ENCODE measurements at places on chromosomes 7 and 10. TPM values are rescaled to one million over a fixed set of nuclear protein-coding genes. Genes with fewer than 3 reads are reported as not detected.
A peak's percentile ranks its signal among the peaks of the same experiment; 100 is the strongest.

GPR37 gene
- polyA plus RNA-seq = not detected

DNA sequence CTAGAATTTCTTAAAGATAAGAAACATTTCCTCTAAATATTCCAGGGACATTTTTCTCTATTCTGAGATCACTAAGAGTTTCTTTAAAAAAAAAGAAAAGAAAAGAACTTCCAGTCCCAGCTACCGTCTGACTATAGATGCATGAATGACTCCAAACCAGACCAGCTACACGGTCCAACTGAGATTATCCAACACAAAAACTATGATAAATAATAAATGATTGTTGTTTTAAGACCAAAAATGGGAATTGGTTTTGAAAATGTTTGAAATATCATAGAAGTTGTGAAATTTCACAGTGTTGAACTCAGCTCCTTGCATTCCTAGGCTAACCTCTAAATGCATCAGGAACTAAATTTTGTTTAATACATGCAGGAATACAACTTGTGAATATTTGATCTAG is 1619.6 kb upstream of the LRRTM3 start:
- no peaks in the 10 kb centered on the region for H3K4me1 ChIP-seq
- no peak overlapping the region for H3K27ac ChIP-seq
- H3K27me3 ChIP-seq = no peaks in the 10 kb centered on the region
- peaks cover 4% of the 10 kb centered on the region for H3K36me3 ChIP-seq
- DNase-seq = no peak

NRG3 gene
- polyA plus RNA-seq = not detected

DNA sequence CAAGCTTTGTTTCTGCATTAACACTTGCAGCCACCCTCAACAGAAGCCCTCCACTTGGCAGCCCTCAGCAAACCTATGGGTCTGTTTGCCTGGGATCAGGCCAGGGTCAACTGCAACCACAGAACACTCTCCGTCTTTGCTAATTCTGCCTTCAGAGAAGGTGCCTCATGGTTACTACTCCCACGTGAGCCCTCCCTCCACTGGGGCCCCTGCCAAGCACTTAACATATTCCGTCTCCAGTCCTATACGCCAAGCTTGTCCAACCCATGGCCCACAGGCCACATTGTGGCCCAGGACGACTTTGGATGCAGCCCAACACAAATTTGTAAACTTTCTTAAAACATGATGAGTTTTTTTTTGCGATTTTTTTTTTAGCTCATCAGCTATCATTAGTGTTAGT is 54.7 kb downstream of the HSPA12A start:
- H3K4me1 ChIP-seq = peaks cover 6% of the 10 kb centered on the region
- no peak for DNase-seq
- no peak overlapping the region for H3K27ac ChIP-seq
- H3K36me3 ChIP-seq = no peaks in the 10 kb centered on the region

DNA sequence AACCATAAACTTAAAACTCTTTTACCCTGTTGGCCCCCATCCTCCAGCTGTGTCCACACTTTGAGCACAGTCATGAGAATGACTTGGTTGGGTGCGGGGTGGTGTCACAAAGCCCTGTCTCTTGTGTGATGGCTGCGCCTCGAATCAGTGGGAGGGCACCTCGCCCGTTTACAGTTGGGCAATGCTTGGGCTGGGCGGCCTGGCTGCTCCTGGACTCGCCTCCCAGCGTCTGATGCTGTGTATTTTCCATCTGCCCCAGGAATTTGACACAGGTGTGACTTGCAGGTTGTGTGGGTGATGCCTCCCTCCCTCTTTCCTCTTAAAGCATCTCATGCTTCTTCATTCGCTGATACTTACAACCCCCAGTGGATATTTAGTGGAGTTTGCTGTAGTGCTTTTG is 33.7 kb downstream of the CHST12 start:
- peaks cover 1% of the 10 kb centered on the region for H3K27me3 ChIP-seq
- H3K4me3 ChIP-seq = peak overlapping the region; percentile 42
- DNase-seq = no peak
- peaks cover 11% of the 10 kb centered on the region for H3K36me3 ChIP-seq

DNA sequence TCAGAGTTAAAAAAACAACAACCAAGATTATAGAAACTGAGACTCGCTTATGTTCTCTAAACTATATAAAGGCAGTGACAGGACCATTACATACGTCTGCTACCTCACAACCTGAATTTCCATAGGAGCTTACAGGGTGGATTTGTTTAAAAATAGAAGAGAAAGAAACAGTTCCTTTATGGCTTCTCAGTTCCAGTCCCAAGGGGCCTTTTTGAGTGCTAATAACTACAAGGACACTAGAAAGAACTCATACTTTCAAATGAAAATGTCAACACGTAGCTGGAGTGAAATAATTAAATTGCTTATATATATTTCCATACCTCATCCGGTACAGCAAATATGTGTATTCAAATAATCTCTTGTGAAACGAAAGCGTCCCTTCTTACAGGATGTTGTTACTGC is 19.7 kb downstream of the TSPAN12 start:
- no peaks in the 10 kb centered on the region for H3K4me1 ChIP-seq
- H3K4me3 ChIP-seq = no peak overlapping the region
- no peak overlapping the region for H3K27ac ChIP-seq
- no peak for DNase-seq

GRCh38 chr7:129438281-129438838 is 4.1 kb downstream of the STRIP2 start:
- H3K36me3 ChIP-seq = no peaks in the 10 kb centered on the region
- H3K27me3 ChIP-seq = peaks cover 5% of the 10 kb centered on the region
- H3K4me1 ChIP-seq = peaks cover 11% of the 10 kb centered on the region
- DNase-seq = no peak
- H3K27ac ChIP-seq = no peak overlapping the region

COL1A2 gene
- polyA plus RNA-seq = not detected

ANKRD22 gene
- 0.84 TPM for polyA plus RNA-seq

DNA sequence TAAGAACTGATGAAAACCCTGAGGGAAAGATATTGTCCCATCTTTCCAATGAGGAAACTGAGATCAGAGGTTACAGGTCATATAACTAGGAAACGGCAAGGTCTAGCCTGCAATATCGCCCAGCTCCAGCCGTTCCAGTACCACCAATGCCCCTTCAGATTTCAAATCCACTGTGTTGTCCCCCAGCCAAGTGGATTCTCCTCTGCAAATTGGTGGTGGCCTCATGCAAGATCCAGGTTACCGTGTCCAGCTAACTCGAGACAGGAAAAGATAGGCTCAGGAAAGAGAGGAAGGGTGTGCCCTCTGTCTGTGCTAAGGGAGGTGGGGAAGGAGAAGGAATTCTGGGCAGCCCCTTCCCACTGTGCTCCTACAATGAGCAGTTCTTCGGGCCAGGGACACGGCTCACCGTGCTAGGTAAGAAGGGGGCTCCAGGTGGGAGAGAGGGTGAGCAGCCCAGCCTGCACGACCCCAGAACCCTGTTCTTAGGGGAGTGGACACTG is 25.3 kb downstream of the PRSS2 start:
- peak overlapping the region; percentile 100 for H3K4me3 ChIP-seq
- H3K27ac ChIP-seq = peak overlapping the region; percentile 99
- DNase-seq = peak; percentile 16
- H3K4me1 ChIP-seq = peaks cover 83% of the 10 kb centered on the region

FKBP6 gene
- polyA plus RNA-seq = not detected

DNA sequence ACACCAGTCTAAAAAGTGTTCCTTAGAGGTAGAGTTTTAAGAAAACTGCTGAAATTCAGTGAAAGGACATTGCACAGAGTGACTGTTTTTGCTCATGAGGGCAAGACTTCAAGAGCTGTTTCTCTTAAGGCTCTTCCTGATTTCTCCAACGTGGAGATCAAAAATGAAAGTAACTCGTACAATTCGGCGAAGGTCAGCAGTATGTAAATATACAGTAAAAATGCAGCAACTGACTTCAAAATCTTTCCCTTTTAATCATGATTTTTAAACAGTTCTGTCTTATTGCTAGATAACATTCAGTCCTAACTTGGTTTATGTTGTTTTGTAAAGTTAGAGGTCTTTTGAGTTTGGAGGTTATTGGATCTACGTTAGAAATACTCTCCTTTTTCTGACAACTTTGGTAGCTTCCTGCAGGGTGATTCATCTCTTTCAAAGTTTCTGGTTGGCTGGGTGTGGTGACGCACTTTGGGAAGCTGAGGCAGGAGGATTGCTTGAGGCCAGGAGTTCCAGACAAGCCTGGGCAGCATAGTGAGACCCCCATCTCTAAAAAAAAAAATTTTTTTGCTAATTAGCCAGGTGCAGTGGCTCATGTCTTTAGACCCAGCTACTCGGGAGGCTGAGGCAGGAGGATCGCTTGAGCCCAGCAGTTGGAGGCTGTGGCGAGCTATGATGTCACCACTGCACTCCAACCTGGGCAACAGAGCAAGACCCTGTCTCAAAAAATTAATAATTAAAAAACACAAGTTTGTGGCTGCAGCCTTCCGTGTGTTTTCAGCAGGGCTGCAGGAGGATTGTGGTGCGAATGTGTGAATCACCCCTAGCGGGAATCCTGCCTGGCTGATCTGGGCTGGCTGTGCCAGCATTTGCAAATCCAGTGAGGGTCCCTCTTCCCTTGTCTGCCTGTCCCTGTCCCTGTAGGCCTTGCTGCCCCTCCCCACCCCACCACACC is 29.2 kb upstream of the AP5Z1 start:
- peak overlapping the region; percentile 91 for H3K4me3 ChIP-seq
- H3K27ac ChIP-seq = peak overlapping the region; percentile 95
- peaks cover 58% of the 10 kb centered on the region for H3K4me1 ChIP-seq
- H3K36me3 ChIP-seq = peaks cover 3% of the 10 kb centered on the region
- peak; percentile 37 for DNase-seq
- peaks cover 4% of the 10 kb centered on the region for H3K27me3 ChIP-seq

GRCh38 chr7:51701935-51702334 is 385.3 kb upstream of the COBL start:
- H3K4me3 ChIP-seq = no peak overlapping the region
- no peaks in the 10 kb centered on the region for H3K36me3 ChIP-seq
- H3K27me3 ChIP-seq = no peaks in the 10 kb centered on the region
- no peaks in the 10 kb centered on the region for H3K4me1 ChIP-seq
- no peak overlapping the region for H3K27ac ChIP-seq

GRCh38 chr10:125123476-125124114 is 36.8 kb downstream of the CTBP2 start:
- H3K27ac ChIP-seq = peak overlapping the region; percentile 82
- peaks cover 100% of the 10 kb centered on the region for H3K4me1 ChIP-seq
- peaks cover 4% of the 10 kb centered on the region for H3K36me3 ChIP-seq
- no peaks in the 10 kb centered on the region for H3K27me3 ChIP-seq
- DNase-seq = no peak
- H3K4me3 ChIP-seq = peak overlapping the region; percentile 75

GRCh38 chr7:55303220-55303619 is 61.9 kb upstream of the LANCL2 start:
- no peak overlapping the region for H3K27ac ChIP-seq
- H3K36me3 ChIP-seq = no peaks in the 10 kb centered on the region
- DNase-seq = no peak
- peaks cover 18% of the 10 kb centered on the region for H3K4me1 ChIP-seq
- peaks cover 43% of the 10 kb centered on the region for H3K27me3 ChIP-seq

- H3K27me3 ChIP-seq = no peaks in the 10 kb centered on the region
- H3K27ac ChIP-seq = no peak overlapping the region
- no peaks in the 10 kb centered on the region for H3K4me1 ChIP-seq
- peak; percentile 26 for DNase-seq
Measured at GRCh38 chr10:120735773-120736371, 115.3 kb upstream of the WDR11 start.

DNA sequence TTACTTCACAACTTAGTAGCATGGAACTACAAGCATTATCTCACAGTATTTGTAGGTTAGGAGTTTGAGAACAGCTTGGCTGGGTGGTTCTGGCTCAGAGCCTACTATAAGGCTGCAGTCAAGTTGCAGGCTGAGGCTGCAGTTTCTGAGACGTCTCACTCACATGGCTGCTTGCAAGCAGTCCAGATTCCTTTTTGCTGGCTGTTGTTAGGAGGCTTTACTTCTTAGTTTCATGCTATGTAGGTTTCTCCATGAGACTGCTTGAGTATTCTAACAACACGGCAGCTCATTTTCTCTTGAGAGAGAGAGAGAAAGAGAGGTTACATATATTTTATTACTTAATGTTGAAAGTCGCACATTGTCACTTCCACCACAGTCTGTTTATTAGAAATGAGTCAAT is 1073.9 kb downstream of the NXPH1 start:
- H3K4me1 ChIP-seq = no peaks in the 10 kb centered on the region
- no peaks in the 10 kb centered on the region for H3K36me3 ChIP-seq
- no peaks in the 10 kb centered on the region for H3K27me3 ChIP-seq
- no peak for DNase-seq
- no peak overlapping the region for H3K27ac ChIP-seq

- peaks cover 4% of the 10 kb centered on the region for H3K27me3 ChIP-seq
- H3K27ac ChIP-seq = peak overlapping the region; percentile 99
- peak overlapping the region; percentile 100 for H3K4me3 ChIP-seq
- H3K36me3 ChIP-seq = no peaks in the 10 kb centered on the region
- no peak for DNase-seq
Measured at GRCh38 chr7:103346396-103346795, 1.0 kb upstream of the PSMC2 start.

NODAL gene
- not detected for polyA plus RNA-seq

DNA sequence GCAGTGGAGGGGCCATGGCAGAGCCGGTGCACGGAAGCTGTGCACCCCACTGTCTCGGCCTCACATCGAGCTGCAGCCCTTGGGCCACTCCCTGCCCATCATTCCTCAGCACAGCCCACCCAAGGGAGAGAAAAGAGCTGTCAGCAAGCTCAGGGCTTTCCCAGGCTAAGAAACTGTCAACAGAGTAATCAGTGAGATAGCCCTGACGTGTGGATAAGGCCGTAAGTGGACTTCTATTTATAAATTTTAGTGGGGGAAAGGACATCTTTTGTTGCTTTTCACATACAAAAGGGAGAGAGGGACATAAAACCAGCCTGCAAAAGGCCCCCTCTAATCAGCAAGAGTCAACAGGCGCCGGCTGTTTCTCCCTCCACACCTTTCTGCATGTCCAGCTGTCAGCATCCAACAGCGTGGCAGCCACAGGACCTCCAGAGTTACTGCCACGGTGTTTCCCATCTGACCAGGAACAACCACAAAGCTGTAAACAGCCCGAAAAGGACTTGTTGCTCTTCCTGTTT is 56.8 kb upstream of the DDC start:
- no peaks in the 10 kb centered on the region for H3K4me1 ChIP-seq
- no peaks in the 10 kb centered on the region for H3K36me3 ChIP-seq
- no peak for DNase-seq
- no peak overlapping the region for H3K27ac ChIP-seq
- peaks cover 1% of the 10 kb centered on the region for H3K27me3 ChIP-seq

DNA sequence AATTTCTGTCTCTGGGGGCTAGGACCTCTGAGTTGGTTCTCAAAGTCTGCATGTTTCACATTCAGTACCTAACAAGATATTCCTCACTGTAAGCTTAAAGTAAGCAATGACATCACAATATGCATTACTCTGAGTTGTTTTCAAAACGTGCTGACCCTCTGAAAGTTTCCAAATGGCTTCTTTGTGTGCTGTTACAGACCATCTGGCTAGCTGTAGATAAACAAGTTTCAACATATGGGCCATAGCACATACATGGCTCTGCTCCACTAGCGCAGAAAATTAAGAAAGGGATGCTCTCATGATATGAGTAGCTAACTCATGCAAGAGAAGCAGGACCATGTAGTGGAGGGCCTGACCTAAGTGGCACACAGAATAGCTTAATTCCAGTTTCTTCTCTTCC is 119.0 kb downstream of the HTR7 start:
- no peaks in the 10 kb centered on the region for H3K36me3 ChIP-seq
- no peak overlapping the region for H3K4me3 ChIP-seq
- H3K4me1 ChIP-seq = no peaks in the 10 kb centered on the region
- H3K27me3 ChIP-seq = peaks cover 8% of the 10 kb centered on the region
- no peak for DNase-seq
- no peak overlapping the region for H3K27ac ChIP-seq

VSIR gene
- 376 TPM for polyA plus RNA-seq

OR2A5 gene
- polyA plus RNA-seq = not detected

IDI2 gene
- 0.19 TPM for polyA plus RNA-seq

GRCh38 chr7:30923009-30923773 is 11.5 kb downstream of the AQP1 start:
- no peak overlapping the region for H3K4me3 ChIP-seq
- H3K27me3 ChIP-seq = peaks cover 2% of the 10 kb centered on the region
- H3K4me1 ChIP-seq = no peaks in the 10 kb centered on the region
- H3K27ac ChIP-seq = no peak overlapping the region

Data from immature natural killer cell (primary cell).